ENCODE measurements at places on chromosomes 12 and 14.

GRCh38 chr12:94997061-94997460 is 6.4 kb downstream of the NDUFA12 start:
- no peak for DNase-seq

- DNase-seq, result no peak
Observed at GRCh38 chr14:69704319-69704718, 62.6 kb upstream of the SRSF5 start.

DNA sequence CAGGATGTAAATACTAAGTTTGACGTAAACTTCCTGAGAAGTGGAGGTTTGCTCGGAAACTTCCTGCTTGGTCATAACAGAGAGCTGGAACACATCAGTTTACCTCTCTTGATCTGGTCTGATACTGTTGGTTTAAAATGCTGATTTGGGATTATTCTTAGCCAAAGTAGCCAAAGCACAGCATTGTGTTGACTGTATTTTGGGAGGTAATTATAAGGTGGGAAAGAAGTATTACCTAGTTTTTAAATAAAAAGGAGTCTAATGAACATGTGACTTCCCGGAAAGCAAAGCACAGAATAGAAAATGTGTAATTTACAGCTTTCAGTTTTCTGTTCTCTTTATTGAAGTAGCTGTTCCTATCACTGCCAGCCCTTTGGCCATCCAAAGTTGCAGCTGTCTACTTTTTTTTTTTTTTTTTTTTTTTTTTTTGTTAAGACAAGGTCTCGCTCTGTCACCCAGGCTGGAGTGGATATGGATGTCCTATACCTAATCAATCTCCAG is 52.2 kb upstream of the SRP54 start:
- DNase-seq, result no peak

DNA sequence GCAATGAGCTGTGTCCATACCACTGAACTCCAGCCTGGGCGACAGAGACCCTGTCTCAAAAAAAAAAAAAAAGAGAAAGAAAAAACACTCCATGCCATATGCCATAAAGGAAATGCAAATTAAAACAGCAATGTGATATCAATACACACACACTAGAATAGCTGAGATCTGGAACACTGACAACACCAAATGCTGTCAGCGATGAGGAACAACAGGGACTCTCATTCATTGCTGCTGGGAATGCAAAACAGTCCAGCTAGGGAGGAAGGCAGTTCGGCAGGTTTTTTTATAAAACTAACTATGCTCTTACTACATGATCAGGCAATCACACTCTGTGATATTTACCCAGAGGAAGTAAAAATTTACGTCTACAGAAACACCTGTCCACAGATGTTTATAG is 3.4 kb upstream of the ABCB9 start:
- no peak for DNase-seq

- DNase-seq, result peak; percentile 56
Observed at GRCh38 chr14:70555890-70556289, 21.1 kb upstream of the ADAM20 start.

GRCh38 chr12:57389033-57389432 is 41.8 kb downstream of the R3HDM2 start:
- peak; percentile 65 for DNase-seq

GRCh38 chr12:101859664-101860607 is 17.4 kb upstream of the DRAM1 start:
- no peak for DNase-seq

- DNase-seq, result peak; percentile 63
Observed at GRCh38 chr12:2739832-2740641, 54.7 kb upstream of the FKBP4 start.

GRCh38 chr12:112121780-112122565 is 3.4 kb upstream of the TRAFD1 start:
- DNase-seq, result peak; percentile 95

DNA sequence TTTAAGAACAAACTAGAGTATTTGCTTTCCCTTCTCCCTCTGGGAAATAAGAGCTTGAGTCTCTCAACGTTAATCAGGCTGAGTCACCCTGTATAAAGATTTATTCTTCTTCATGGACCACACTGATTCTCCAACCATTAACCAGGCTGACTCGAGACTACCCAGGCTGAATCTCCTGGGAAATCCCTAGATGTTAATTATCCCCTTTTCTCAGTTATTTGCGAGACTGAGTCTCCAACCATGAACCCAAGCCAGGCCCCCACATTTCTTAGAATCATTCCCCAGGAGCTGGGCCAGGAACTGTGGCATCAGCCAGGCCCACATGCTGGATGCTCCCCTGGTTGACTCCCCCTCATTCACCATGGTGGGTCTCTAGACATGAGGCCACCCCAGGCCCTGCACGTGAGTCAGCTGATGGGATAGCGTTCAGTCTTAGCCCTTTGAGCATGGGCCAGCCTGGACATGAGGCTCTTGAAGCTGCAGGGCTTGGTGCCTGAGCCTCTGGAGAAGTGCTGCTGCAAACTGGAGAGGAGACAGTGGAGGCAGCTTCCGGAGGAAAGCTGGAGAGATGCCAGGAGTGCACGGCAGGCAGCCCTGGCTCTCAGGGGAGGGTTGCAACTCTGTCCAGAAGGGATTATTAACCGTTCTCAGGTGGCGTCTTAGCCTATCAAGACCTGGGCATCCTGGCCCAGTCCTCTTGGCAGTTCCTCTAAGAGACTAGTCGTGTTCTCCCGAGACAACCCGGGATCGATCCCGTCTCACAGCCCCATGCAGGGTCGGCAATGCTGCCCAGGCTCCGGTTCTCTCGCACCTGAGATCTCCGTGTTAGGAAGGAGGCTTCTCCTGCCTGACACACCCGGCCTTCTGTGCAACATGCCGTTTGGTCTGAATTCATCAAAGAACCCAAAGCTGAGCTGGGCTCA is 296.6 kb downstream of the ADGRD1 start:
- DNase-seq, result no peak

DNA sequence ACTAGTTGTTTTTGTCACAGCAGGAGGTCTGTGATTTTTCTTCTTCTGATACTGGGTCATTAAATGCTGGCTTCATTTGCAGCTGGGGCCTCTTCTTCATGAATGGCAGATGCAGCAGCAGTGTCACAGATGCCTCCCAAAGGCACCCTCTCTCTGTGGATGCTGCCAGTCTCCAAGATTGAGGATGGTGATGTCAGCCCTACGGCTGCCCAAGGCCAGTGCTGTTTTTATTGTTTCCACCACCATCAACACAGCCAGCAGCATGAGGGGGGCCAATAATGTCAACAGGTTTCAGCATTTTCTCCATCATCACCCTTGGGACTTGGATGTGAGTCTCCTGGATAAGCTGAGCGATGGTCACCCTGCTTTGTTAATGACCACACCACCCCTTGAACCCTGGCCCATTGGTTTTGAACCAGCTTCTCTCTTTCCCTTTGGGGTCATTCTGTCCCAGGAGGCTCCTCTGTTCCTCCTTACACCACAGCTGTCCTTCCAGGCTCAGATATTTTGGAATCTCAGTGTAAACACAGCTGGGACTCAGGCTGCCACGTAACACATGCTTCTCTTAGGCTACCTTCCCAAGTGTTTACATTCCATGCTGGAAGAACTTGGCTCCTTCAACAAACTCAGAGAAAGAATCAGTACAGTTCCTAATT is 151.7 kb upstream of the DDHD1 start:
- DNase-seq, result no peak

GRCh38 chr14:97539884-97540283 is 742.7 kb downstream of the VRK1 start:
- DNase-seq, result no peak

DNA sequence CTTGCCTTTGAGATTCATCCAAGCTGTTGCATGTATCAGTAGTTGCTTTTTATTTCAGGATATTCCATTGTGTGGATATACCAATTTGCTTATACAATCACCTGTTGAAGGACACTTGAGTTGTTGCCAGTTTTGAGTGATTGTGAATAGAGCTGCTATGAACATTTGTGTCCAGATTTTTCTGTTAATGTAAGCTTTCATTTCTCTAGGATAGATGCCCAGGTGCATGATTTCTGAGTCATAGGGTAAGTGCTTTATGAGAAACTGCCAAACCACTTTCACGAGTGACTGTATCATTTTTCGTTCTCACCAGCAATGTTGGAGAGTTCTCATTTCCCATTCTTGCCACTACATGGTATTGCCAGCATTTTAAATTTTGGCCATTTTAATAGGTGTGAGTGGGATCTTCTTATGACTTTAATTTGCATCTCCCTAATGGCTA is 434.6 kb upstream of the RGS6 start:
- DNase-seq, result peak; percentile 23

DNA sequence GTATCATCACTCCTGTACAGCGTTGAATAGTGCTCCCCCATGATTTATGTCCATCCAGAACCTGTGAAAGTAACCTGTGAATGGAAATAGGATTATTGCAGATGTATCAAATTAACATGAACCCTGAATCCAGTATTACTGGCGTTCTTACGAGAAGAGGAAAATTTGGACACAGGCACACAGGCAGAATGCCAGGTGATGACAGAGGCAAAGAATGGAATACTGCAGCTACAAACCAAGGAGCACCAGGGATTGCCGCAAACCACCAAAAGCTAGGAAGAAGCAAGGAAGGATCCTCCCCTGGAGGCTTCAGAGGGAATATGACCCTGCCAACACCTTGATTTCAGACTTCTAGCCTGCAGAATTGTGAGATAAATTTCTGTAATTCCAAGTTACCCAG is 113.5 kb upstream of the EGLN3 start:
- no peak for DNase-seq

DNA sequence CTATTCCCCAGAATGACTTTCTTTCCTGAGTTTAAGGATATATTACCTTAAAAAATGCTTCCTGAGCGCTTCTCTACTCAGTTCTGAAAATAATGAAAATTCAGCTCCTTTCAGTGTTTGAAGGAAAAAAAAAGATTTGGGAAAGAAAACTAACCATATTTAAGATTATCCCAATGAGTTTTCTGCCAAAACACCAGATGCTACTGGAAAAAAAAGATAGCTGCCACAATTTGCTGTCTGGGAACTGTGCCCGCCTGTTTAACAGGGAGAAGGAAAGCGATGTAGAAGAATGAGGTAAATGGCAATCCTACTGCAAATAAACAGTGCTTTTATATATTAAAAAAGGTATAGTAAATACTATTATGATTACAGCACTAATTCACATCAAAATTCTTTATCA is 367.6 kb upstream of the PRICKLE1 start:
- peak; percentile 12 for DNase-seq

DNA sequence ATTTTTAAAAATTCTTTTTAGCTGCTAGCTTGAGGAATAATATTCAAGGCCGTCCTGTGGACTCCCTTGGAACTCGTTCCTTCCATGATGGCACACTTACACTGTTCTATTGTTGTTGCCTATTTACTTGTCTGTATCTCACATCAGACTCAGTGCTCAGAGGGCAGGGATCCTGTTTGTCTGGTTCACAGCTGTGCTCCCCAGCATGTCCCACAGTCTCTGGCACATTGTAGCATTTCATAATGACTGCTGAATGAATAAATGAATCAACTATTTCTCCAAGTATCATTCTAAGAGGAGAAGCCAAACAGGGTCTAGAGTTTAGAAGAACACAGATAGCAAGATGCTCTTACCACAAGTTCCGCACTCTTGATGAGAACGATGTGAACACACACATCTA is 48.0 kb downstream of the NTN4 start:
- DNase-seq, result no peak

GRCh38 chr14:79842270-79842669 is 369.0 kb downstream of the DIO2 start:
- DNase-seq, result no peak

DNA sequence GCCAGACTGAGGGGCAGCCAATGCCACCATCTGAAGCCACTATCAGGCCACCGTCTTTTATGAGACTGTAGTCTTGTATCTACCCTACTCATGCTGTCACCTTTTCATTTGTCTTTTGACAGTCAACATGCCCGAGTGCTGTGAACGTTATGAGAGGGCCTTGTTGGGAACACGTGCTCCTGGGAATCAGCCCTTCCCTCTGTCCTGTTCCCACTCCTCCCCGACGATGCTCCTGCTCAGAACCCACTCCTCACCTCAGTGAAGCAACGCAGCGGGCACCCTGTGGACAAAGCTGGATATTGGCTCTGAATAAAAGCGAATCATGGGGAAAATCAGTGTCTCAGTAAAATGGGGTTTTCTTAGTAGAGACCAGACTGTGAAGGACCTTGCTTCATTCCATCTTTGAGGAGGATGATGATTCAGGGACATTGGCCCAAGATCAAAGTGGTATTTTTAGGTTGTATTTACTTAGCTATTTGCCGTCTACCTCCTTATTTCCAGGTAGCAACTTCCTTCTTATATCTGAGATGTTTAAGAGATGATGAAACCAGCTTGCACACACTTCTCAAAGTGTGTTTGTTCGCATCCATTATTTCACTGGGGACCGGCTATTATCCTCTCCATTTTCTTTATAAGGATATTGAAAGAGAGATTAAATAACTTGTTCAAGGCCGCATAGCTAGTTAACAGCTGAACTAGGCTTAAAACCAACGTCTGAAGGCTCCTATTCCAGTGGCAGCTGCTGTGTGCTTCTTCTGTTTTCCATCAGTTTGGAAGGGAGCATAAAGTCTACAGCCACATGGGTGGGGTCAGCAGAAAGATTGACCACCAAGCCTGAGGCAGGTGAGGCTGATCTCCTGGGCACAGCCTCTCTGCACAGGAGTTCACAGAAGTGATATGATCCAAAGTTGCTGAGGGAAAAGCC is 43.9 kb upstream of the CTDSP2 start:
- no peak for DNase-seq

- peak; percentile 66 for DNase-seq
Observed at GRCh38 chr14:71586131-71586897, 345.9 kb upstream of the RGS6 start.

DNA sequence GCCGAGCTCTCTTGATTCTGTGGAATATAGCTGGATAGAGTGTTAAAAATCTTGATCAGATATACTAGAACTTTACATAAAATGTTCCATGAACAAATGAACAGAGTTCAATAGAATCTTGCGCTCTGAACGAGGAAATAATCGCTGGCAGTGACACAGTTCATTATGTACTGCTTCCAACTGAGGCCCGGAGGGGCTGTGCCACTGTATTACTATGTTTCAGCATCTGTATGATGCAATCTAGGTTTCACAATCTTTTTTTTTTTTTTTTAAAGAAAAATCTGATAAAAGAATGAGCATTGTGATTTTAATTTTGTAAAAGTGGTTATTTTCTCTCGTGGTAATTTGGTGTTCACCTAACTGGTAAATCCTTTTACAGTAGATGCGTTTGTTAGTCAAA is 77.2 kb downstream of the FERMT2 start:
- no peak for DNase-seq

DNA sequence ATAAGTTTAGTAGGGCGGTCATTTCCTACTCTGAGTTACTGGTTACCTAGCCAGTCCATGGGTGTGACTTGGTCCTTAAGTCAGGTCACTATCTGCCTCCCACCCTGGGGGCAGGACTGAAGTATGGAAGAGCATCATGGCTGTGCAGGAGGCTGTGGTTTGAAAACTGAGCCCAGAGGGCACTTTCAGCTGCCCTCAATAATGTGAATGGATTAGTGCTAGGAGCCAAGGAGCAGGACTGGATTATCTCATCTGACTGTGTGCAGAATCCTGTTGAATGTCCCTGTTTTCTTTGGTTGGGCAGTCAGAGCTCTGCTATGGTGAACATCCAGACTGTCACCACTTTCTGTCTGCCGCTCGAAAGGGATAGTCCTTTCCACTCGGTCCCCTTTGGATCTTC is 1.6 kb downstream of the ATXN7L3B start:
- no peak for DNase-seq
